ENCODE measurements at places on chromosomes 4 and X.
A peak's percentile ranks its signal among the peaks of the same experiment; 100 is the strongest.

DNA sequence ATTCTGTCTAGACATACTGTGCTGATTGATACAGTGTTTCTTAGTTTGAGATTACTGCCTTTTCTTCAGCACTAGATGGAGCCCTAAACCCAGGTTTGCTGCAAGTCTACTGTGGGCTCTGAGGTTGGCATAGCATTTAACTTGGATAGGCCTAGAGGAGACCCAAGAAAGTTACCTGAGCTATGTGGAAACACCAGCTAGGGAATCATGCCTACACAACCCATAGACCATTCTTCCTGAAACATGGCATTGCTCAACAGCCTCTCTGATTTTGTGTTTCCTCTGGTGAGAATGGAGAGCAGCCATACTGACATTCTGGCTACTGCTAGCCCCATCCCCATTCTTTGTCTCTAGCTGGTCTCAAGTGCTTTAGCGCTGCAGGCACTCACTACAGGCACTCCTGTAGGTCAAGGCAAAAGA lies 287.7 kb upstream of the PCDH18 start:
- DNase-seq = peak; percentile 21

GRCh38 chr4:159142241-159142640 lies 39.4 kb downstream of the RAPGEF2 start:
- no peak for DNase-seq

- no peak for DNase-seq
These were observed 8.4 kb upstream of the RXFP1 start for GRCh38 chr4:158513256-158513655.

- DNase-seq = no peak
These were observed 27.8 kb downstream of the PAPSS1 start for GRCh38 chr4:107692202-107692601.

- DNase-seq = no peak
These were observed 15.6 kb upstream of the SCOC start for GRCh38 chr4:140357868-140358267.

GRCh38 chrX:17876135-17876534 lies 15.0 kb upstream of the RAI2 start:
- DNase-seq = no peak

DNA sequence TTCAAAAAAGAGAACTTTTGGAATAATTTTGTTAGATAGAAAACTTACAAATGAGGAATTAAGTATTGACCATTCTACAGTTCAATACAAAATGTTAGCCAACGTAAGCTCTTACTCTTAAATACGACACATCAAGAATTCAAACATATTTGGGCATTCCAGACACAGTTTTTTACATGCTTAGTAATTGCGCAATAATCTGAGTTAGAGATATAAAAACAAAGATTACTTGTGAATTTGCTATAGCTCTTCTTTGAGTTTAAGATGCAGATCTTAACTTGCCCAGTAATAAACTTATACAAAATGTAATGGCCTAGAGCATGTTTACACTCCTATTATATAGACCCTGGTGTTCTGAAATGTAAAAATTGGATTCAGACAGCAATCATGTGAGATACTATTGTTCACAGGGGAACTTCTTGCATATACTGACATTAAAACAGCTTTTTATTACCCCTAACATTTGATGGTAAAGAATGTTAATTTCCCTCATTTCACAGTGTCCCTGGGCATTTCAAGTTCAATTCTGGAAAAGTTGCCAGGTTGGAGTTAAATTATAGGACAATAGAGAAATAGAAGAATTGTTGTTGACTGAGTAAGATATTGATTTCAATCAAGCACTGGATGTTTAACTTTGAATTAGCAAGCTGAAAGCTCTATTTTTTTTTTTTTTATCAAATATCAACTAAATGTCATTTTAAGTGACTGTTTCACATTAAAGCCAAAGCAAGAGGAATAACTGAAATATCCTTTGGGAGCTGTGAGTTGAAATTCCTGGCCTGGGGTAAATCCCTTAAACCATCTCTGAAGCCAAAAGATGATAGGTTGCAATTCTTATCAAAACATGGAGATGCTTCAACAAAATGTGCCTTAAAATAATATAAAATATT lies 910 bp downstream of the HPGDS start:
- DNase-seq = no peak

DNA sequence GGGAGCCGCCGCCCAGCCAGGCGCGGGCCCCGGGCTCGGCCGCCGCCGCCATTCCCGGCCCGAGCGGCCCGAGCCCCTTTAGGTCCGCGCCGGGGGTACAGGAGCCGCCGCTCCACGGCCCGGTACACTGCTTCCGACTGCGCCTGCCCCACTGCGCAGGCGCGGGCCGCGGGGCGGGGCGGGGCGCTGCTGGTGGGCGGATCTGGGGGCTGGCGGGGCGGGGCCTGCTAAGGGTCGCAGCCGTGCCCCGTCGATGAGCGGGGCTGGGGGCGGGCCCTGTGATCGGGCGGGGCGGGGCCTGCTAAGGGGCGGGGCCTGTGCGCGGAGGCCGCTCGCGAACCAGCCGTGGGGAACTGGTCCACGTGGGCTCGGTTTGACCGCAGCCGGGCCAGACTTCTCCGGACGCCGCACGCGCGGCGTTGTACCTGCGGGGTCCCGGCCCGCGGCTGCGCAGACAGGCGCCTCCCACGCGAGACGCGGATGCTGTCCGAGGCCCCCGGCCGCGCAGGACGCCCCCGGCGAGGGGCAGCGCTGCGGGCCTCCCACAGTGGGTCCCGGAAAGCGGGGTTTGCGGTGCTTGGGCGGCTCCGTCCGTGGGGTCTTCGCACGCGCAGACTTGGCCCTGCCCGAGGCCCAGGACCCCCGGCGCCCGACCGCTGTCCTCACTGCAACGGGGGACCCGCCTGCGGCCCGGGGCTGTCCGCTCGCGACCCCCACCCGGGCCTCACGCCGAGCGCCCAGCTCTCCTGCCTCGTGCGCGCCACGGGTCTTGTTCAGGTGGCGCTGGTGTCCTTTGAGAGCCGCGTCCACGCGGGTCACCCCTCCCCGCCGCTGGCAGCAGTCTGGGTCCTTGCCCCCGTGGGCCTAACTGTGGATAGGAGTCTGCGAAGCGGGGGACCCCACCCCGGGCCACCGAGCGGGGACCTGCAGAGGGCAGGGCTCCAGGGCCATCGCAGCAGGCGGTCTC lies at the start of gene DGKQ:
Gene DGKQ (minus strand): TSS at position 139 of the 967 bp plus-strand sequence. CDS start 87 bp downstream, at position 52.
- DNase-seq = peak; percentile 94

- no peak for DNase-seq
These were observed 42.1 kb downstream of the RHOH start for GRCh38 chr4:40238700-40239548.

- no peak for DNase-seq
These were observed 66.2 kb downstream of the NCAPG start for GRCh38 chr4:17876943-17877342.

GRCh38 chr4:161642708-161643107 lies 521.1 kb downstream of the FSTL5 start:
- no peak for DNase-seq

DNA sequence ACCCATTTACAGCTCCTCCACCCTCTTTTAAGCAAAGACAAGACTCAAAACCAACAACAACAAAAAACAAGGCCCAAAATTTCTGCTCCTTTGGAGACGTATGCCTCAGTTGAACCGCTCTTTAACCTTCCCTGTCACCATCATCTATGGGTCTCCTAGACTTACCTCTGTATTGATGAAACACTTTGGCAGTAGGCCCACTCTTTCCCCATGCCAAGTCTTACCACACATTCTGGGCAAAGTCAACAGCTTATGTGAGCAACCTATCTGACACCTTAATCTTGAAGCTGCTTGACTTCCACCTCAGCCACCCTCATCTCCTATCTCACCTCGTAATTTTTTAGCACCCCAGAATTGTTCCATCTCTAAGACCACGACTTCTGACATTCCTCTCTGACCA lies 99.7 kb upstream of the CXorf66 start:
- no peak for DNase-seq

- no peak for DNase-seq
These were observed 30.3 kb upstream of the DDX53 start for GRCh38 chrX:22969411-22969810.

DNA sequence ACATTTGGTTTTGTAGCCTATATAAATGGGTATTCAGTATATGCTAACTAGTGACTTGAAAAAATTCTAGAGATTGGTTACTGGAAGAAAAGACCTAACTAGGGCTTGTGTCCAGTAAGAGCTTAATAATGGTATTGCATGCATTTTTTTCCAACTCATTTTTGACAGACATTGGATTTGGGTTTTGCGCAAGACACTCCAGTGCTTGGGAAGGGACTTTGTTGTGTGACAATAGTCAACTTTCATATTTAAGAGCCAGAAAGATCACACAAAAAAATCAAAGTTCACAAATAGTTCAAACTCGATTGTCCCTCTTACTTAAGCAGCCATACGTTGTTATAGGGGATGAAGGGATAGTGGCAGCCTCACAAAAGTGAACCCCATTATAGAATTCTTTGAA lies 1.2 kb upstream of the HSD17B11 start:
- no peak for DNase-seq

- peak; percentile 20 for DNase-seq
These were observed 33.1 kb downstream of the ENPEP start for GRCh38 chr4:110508827-110509710.

DNA sequence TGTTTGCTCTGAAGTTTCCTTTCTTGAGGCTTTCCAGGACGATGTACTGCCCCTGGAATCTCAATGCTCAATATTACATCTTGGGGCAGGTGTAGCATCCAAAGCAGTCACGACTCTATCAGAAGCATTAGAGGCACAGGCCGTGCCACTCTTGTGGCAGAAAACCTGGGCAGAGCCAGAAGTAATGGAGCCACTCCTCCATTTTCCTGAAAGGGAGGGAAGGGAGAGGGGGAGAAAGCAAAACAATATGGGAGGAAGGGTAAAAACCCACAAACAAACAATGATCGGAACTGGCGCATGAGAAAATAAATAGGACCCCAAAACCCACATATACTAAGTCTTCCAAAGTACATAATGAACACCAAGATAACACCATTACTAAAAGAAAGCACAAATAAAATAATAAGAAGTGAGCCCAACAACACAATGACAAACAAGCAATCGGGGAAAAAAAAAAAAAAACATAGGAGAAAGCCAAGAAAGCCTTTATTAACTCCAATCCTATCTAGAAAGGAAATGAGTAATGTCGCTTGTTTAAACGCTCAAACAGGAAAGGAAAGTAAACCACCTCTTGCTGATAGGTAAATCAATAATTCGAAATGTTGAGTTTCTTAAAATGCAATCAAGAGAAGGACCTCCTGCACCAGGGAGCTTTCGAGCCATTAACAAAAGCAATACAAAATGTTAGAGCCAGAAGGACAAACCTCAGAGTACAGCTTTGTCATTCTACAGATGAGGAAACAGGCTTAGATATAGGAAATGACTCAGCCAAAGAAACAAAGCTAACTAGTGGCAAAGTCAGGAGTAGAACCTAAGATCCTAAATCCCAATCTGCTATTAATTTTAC lies 117.4 kb downstream of the ATRX start:
- DNase-seq = no peak

DNA sequence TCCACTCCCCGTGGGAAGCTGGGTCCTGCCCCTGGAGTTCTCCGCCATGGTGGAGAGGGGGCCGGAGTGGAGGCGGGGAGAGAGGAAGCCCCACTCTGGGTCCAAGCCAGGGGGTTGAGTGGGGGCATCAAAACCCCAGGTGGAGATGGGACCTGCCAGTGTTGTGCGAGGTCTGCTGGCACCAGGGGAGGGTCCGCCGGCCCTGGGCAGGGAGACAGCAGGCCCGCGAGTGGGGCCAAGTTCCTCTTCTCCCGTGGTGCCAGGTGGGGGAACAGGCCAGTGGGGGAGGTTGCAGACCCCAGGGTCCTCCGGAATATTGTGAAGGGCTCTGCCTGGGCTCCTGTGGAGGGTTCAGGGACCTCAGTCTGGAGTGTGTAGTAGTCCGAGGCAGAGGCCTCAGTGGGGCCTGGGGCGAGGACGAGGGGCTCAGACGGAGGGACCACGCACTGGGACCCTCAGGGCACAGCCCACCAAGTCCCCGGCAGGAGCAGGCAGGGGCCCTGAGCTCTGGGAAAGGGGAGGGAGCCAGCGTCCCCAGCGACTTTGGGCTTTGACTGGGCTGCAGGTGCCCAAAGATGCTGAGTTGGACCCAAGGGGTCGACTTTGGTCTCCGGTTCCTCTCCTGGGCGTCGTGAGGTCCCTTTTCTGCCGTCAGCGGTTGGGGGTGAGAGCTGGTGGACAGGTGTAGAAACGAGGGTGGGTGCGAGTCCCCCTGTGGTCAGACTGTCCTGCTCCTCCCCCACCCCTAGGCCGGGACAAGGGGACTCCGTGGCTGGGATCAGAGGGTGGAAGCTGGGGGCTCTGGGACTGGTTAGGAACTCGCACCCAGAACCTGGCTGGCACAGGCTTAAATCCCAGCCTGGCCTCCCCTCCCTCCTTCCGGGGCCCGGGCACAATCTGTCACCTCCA lies 43.8 kb upstream of the NKX1-1 start:
- no peak for DNase-seq

DNA sequence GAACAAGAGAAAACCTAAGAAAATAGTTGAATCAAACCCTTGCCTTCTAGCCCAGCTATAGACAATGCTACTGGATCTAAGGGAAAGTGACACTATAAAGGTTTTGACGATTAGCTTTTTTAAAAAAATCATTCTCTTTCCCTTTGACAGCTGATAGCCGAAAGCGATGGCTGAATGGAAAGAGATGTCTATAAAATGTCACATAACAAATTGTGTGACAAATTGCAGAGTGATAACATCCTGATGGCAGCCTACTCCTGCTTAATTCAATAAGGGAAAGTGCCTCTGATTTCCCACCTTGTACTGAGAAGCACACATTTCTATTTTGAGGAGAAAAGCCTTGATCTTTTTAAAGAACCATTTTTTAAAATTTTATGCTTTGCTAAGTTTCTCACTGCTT lies 114.5 kb downstream of the SORBS2 start:
- no peak for DNase-seq

- no peak for DNase-seq
These were observed 219.0 kb upstream of the PSAPL1 start for GRCh38 chr4:7653510-7654369.

DNA sequence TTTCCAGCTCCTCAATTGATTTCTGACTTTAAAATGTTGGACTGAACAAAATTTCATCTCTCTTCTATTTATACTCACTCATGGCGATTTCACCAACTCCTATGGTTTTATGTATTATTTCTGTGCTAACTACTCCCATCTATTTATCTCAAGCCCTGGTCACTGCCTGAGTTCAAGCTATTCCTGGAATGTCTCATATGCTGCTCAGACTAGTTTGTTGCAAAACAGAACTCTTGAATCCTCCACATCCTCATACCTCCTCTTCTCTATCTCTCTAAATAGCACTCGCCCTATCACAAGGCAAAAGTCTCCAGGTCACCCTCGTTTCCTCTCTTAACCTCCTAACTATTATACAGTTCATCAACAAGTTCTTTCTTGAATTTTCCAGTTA lies 19.0 kb upstream of the DDX60 start:
- DNase-seq = no peak

GRCh38 chr4:53688186-53688790 lies 97.0 kb upstream of the LNX1 start:
- DNase-seq = peak; percentile 93

GRCh38 chr4:88101165-88101564 lies 57.3 kb downstream of the ABCG2 start:
- no peak for DNase-seq
